ENCODE measurements at places on chromosomes 7 and 10.
A peak's percentile ranks its signal among the peaks of the same experiment; 100 is the strongest.

GRCh38 chr10:116741391-116742351, 695 bp downstream of the HSPA12A start:
- peak; percentile 79 for DNase-seq

DNA sequence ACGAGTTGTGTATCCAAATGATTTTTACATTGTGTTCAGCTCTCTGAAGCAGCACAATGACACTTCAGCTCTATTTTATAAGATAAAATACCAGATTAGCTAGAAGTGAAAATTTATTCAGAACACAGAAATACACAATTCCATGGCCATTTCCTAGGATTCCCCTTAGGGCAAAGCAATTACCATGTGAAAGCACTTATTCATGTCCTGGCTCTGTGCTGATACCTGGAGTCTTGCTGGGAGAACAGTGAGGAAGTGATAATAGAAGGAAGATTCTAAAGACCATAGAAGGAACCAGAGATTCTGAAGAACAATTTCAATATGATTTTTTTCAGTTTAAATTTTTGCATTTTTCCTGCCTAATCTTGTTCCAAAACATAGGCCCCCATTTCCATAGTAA, 657.4 kb upstream of the ZWINT start:
- no peak for DNase-seq

GRCh38 chr7:155846936-155847335, 34.7 kb upstream of the SHH start:
- no peak for DNase-seq

- DNase-seq, result peak; percentile 41
Measured at GRCh38 chr10:131571865-131572264, 260.3 kb upstream of the TCERG1L start.

GRCh38 chr10:122555442-122555841, 5.1 kb upstream of the DMBT1 start:
- no peak for DNase-seq

- DNase-seq, result no peak
Measured at GRCh38 chr7:114864278-114864677, 57.6 kb upstream of the MDFIC start.

DNA sequence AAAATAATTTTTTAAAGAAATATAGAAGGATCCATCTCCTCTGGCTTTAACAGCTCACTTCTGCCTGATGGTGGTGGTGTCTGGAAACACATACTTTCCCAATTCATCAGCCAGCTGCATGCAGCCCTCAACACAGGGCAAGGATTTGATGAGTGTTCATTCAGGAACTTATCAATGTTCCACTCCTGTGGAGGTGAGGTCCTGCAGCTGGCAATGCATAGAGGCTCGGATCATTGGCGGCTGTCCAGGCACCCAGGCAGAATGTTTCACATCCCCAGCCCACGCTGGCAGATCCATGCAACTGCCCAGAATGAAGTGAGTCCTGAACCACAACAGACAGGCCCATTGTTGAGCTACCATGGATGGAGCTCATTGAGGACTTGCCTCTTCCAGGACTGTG, 55.2 kb upstream of the KCNMA1 start:
- no peak for DNase-seq

GRCh38 chr10:26300001-26300400, 83.4 kb downstream of the GAD2 start:
- DNase-seq, result no peak

DNA sequence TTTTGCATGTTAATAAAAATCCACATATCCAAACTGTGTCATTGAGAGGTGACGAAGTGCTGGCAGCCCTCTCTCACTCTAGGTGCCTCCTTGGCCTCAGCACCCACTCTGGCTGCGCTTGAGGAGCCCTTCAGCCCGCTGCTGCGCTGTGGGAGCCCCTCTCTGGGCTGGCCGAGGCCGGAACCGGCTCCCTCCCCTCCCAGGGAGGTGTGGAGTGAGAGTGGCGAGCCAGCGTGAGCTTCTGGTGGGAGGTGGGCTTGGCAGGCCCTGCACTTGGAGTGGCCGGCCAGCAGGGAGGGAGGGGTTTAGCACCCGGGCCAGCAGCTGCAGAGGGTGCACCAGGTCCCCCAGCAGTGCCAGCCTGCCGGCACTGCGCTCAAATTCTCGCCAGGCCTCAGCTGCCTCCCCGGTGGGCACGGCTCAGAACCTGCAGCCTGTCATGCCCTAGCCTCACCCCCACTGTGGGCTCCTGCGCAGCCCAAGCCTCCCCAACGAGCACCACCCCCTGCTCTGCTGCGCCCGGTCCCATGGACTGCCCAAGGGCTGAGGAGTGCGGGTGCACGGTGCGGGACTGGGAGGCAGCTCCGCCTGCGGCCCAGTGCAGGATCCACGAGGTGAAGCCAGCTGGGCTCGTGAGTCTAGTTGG, 11.1 kb downstream of the YAE1 start:
- no peak for DNase-seq

DNA sequence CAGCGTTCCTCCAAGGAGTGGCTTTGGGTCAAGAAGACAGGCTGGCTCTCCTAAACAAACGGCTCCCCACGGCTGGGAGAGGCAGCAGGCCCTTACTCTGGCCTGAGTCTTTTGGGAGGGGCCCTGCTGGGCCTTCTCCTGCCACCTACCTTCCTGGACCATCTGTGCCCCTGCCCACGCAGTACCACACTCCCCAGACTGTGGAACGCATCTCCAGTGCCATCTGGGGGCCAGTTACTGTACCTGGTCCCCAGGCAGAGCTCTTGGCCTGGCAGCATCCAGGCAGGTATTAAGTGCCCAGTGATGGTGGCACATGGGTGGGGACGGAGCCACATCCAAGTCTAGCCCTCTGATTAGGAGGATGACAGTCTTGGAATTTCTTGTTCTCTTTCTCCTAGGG, 14.4 kb downstream of the ALKBH4 start:
- no peak for DNase-seq

GRCh38 chr10:70352401-70353097, 29.9 kb downstream of the LRRC20 start:
- no peak for DNase-seq

DNA sequence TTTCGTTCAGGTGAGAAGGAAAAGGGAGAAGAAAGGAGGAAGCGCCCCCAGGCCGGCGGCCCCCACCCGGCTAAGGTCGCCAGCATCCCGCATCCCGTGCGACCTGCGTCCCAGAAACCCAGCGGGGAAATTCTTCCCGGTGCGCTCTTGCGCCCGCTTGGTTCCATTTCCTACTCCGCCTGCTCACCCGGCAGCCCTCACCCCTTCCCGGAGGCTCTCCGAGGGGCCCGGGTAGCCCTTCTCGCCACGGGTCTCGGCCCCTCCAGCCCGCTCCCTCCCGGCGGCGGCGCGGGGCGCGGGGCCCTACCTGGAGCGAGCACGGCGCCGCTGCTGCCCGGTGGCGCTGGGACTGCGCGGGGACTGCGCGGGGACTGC, at the start of gene PRKCQ:
Gene PRKCQ (minus strand): TSS at position 373 of the 375 bp plus-strand sequence. CDS start 65,141 bp downstream, outside the sequence.
- no peak for DNase-seq

- DNase-seq, result no peak
Measured at GRCh38 chr10:48232717-48233447, 41.6 kb downstream of the FRMPD2 start.

GRCh38 chr10:67115972-67116371, 190.1 kb downstream of the LRRTM3 start:
- no peak for DNase-seq

DNA sequence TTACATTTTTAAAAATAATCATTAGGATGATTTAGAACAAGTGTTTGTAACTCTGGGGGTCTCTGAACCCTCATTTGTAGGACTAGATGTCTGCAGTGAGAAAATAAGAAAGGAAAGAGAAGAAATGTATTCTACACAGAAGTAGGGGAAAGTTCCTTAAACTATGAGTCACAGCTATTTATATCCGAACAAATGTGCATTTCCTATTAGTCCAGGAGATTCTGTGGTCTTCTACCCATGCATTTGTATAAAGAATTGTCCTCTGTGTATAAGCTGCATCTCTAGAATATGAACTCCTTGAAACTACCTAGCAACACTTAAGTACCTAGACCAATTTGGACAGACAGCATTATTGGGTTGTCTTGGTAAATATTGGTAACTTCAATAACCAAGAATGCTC, 15.9 kb upstream of the CD36 start:
- no peak for DNase-seq

DNA sequence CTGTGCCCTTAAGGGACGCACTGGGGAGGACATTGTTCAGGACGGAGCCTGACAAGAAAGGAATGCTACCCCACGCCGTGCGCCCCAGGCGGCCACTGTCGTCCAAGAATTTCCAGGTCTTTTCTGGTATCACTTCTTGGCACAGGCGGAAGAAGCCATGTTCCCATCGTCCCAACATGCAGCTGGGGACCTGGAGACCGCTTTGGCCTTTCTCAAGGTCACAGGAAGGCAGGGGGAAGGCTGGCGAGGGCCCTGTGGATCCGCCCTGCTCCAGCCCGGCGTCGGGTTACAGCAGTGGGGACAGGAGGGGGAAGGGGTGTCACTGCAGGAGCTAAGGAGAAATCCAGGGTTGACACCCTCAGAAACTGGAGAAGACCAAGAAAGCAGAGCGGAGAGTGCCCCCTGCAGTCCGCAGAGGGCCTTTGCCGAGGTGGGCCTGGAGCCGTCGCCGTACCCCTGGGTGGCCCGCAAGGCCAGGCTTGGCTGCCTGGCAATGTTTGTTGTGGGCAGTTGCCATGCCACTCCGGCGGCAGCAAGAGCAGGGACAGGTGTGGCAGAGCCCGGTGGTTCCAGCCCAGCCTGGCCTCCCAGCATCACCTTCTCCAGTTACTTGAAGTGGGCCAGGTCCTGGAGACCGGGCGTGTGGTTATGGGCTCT, 104.1 kb downstream of the LHPP start:
- DNase-seq, result no peak

DNA sequence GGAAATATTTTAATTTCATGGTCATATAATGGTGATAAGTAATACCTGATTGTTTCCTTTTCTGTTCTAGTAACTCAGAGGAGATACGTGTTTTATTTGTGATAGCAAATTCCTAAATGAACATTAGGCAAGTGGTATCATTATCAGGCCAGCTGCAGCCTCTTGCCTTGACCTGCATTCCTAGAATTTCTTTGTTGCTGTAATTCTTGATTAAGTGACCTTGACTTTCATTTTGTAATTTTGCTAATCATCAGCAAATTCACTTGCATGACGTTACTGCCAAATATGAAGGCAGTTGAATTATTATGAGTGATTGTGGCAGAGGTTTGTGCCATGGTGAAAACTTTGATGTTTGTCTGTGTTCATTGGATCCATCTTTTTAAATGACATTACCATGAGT, 5.6 kb upstream of the AS3MT start:
- no peak for DNase-seq

- DNase-seq, result no peak
Measured at GRCh38 chr10:31912898-31913850, 15.5 kb downstream of the ARHGAP12 start.

DNA sequence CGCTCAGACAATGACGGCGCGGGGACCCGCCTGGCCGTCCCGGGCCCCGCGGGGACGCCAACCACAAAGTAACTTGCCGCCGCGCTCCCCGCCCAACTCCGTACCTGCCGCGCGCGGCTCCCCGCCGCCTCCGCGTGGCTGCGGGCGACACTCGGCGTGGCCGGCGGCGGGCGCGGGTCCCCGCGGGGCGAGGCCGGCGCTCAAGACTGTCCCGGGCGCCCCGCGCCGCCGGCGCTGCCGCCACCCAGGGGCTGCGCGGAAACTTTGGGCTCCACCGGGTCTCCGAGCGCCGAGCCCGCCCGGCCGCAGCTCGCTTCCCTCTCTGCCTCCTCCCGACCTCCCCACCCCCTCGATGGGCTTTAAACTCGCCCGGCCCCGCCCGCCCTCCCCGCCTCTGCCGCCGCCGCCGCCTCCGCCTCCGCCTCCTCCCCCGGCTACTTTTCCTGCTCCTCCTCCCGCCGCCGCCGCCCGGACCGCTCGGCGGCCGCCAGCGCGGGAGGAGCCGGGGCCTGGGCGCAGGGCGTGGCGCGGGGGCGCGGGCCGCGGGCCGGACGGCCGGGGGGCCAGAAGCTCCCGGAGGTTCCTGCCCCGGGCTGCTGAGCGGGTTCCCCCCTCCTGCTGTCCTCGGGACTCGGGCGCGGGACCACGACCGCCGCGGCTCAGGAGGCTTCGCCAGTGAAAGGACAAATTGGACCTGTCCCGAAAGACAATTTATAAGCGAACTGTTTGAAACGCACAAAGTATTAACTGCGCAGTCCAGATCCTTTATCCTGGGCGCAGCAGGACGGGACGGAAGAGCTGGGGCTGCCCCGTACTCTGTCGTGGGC, 10.6 kb upstream of the GRB10 start:
- peak; percentile 78 for DNase-seq

- DNase-seq, result peak; percentile 73
Measured at GRCh38 chr7:26865094-26865388, 651 bp upstream of the SKAP2 start.

- DNase-seq, result peak; percentile 19
Measured at GRCh38 chr10:128985036-128985435, 482.0 kb upstream of the MGMT start.

DNA sequence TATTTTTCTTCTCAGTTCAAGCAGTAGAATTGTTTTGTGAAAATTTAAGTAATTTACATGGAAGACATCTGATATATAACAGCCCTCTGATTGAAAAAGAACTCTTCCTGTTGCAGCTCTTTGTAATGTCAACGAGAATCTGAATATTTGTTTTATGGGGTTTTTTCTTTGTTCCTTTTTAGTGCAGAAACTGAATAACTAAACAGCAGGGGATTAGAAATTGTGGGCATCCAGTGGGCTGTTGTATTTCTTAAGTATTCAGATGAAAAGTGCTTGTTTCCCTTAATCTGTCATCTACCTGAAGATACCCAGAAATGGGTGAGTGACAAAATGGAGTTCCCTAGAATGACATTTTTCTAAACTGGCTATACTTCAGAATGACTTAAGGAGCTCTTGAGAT, 7.4 kb downstream of the ARL4A start:
- no peak for DNase-seq

DNA sequence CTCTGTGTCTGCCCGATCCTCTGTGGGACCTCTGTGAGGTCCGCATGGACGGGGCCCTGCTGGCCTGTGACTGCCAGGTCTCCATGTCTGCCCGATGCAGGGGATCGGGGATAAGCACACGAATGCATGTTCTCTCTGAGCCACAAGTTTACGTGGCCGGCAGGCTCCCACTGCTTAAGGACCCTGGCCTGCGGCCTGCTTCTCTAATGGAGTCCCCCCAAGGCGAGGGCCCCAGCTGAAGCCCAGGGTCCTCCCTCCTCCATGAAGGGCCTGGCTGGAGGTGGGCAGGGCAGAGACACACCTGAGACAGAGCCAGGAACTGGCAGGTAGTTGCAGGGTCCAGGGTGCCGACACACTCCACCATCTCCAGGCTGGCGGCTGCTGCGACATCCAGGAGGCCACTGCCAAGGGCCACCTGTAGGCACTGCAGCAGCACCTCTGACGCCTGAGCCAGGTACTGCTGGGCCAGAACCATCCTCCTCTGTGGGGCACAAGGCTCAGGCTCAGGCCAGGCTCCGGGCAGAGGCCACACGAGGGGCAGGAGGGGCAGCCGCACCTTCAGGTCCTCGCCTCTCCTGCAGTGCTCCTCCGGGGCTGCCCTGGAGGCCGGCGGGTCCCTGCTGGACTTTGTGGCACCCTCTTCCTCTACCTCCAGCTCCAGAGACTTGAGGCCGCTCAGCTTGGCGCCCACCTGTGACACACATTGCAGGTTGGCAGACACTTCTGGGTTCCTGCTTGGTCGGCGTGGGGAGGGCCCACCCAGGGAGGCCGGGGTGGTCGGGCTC, 60.9 kb upstream of the NKX6-2 start:
- DNase-seq, result peak; percentile 59

- no peak for DNase-seq
Measured at GRCh38 chr7:66626331-66626934, 2.2 kb upstream of the KCTD7 start.
